ENCODE measurements at places on chromosomes 2 and 18. TPM values are rescaled to one million over a fixed set of nuclear protein-coding genes. Genes with fewer than 3 reads are reported as not detected.

The C2orf78 gene
- not detected for total RNA-seq

The TOGARAM2 gene
- total RNA-seq = not detected

The CPO gene
- total RNA-seq = not detected

The EN1 gene
- not detected for total RNA-seq

The RFX8 gene
- total RNA-seq = 0.08 TPM

The STARD6 gene
- total RNA-seq = not detected

The ASXL2 gene
- 11.8 TPM for total RNA-seq

The THAP4 gene
- total RNA-seq = 67.6 TPM

The ACKR3 gene
- 1.4 TPM for total RNA-seq
